ENCODE measurements at places on chromosomes 3 and 15. TPM values are rescaled to one million over a fixed set of nuclear protein-coding genes. Genes with fewer than 3 reads are reported as not detected.

- no peak for DNase-seq
Observed at GRCh38 chr3:54897028-54897711, 30.7 kb downstream of the LRTM1 start.

DNA sequence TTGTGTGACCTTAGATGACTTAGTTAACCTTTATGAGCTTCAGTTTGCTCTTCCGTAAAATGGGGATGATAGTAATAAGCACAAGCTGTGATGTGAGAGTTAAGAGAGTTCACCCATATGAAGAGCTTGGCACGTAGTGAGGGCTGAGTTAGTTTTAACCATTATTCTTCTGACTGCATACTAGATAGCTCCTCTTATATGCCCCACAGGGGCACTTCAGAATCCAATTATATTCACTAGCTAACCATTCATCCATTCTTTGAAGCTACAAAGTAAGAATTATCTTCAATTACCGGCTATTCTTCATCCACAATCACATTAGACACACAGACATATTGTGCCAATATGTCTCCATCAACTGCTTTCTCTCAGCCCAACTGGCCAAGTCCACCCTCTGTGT, 159.0 kb upstream of the STT3B start:
- DNase-seq, result no peak

- DNase-seq, result no peak
Observed at GRCh38 chr15:39181940-39182339, 398.9 kb upstream of the THBS1 start.

- DNase-seq, result no peak
Observed at GRCh38 chr3:197458179-197458707, 97.5 kb downstream of the BDH1 start.

GRCh38 chr3:42711491-42712343, 9.1 kb upstream of the HHATL start:
- DNase-seq, result no peak

- DNase-seq, result no peak
Observed at GRCh38 chr3:27986234-27986879, 255.1 kb upstream of the CMC1 start.

DNA sequence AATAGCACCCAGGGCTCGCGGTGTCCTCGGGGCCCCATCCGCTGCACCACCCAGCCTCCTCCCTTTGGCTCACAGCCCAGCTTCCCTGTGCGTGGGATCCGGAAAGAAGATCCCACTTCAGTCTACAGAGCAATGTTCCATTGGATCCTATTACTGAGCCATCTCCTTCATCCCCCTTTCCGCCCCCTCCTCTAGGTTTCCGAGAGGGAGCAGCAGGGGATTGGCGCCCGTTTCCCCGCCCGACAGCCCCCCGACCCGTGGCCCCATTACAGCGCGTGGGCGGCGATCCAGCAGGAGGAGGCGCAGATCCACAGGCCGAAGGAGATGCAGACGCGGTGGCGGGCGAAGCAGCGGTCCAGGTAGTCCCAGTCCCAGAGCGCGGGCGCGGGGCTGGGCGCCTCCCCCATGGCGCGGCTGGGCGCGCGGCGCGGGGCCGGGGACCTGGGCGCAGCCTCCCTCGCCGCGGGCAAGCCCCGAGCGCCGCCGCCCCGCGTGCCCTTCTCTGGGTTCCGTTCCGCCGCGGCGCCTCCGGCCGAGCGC, 340 bp downstream of the TMEM44 start:
- peak; percentile 70 for DNase-seq

DNA sequence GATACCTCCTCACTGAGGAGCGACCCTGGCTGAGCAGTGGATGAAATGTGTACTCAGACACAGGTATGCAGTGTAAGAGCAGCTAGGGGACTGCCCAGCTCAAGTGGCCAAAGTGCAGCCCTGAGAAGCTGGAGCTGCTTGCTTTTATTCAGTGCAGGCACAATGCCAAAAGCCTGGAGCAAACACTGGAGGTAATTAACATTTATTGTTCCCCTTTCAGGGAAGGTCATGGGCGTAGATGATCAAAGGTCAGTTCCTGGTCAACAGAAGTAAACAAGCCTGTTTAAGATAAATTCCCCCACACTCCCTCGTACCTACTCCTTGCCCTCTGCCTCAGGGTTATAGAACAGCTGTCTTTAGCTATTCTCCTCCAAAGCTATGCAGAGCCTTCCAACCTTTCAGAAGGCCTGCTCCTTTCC, 17.5 kb downstream of the PLA2G4F start:
- DNase-seq, result no peak

GRCh38 chr15:64825431-64826294, at the start of gene PIF1:
TSS of gene PIF1 (minus strand) at chr15:64825647. CDS start at chr15:64824335, 1,312 bp downstream.
- DNase-seq, result peak; percentile 89

- no peak for DNase-seq
Observed at GRCh38 chr3:107082527-107082926, 294.7 kb upstream of the CCDC54 start.

DNA sequence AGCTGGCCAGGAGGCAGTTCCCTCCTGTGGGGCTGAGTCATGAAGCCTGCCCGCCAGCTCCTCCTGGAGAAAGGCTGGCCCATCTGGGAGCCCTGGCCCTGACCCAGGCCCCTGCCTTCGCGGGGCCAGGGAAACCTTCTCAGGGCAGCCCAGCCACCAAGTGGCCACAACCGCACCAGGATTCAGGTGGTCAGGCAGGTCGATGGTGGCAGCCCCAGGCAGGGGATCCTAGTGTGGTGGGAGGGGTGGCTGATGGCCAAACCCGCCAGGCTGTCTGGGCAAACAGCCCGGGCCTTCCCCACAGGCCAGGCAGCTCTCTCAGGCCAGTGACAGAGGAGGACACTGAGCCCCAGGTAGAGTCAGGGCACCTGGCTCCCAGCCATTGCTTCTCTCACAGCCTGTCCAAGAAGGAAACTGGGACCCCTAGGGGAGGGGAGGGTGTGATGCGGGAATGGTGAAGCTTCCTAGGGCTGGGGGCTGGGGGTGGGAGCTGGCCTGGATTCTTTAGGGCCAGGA, 1.2 kb downstream of the TWF2 start:
- DNase-seq, result peak; percentile 93

- DNase-seq, result no peak
Observed at GRCh38 chr3:58090351-58090750, 82.1 kb downstream of the FLNB start.

- peak; percentile 75 for DNase-seq
Observed at GRCh38 chr15:83092309-83092976, 15.0 kb upstream of the TM6SF1 start.

NR2E3 gene
- total RNA-seq, result not detected

GOLGA6L7 gene
- not detected for total RNA-seq

HRG gene
- total RNA-seq, result not detected

HESX1 gene
- total RNA-seq, result not detected

CYP1A2 gene
- total RNA-seq, result not detected

GAP43 gene
- 0.22 TPM for total RNA-seq
